ENCODE measurements at places on chromosomes 2 and 18. TPM values are rescaled to one million over a fixed set of nuclear protein-coding genes. Genes with fewer than 3 reads are reported as not detected.

The SLC1A4 gene
- total RNA-seq: 13.3 TPM

The SPDYA gene
- total RNA-seq: 1.4 TPM

The RFX8 gene
- not detected for total RNA-seq

The TLX2 gene
- not detected for total RNA-seq

The LYPD6 gene
- 1.2 TPM for total RNA-seq

The MZT2B gene
- 140 TPM for total RNA-seq

DNA sequence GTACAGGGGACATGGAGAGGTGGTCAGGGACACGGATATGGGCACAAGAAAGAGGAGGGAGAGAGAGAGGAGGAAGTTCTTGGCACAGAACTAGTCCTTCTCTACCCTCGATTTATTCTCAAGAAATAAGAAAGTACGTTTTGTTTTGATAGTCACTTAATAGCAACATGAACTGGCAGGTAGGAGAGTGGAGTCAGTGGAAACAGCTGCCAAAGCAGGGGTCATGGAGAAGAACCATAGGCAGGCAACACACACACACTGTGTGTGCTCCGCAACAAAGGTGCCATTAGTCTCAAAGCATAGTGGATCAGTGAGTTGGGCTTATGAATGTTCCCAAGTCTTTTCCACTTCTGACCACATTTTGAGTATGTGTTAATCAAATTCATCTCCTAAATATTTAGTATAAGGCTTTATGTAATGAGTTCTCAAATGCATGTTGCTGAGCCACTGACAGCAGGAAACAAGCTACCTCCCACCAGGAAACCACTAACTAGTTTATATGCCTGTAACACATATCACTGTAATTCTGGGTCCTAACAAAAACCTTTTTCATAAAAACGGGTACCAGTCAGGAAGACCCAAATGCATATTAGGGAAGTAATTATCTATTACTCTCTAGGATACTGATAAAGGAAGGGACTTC is 41.1 kb downstream of the IWS1 start:
- no peak for DNase-seq

GRCh38 chr2:45554073-45554741 is 56.9 kb downstream of the SRBD1 start:
- no peak for DNase-seq

- no peak for DNase-seq
Observed at GRCh38 chr2:67650291-67651133, 253.4 kb downstream of the ETAA1 start.

DNA sequence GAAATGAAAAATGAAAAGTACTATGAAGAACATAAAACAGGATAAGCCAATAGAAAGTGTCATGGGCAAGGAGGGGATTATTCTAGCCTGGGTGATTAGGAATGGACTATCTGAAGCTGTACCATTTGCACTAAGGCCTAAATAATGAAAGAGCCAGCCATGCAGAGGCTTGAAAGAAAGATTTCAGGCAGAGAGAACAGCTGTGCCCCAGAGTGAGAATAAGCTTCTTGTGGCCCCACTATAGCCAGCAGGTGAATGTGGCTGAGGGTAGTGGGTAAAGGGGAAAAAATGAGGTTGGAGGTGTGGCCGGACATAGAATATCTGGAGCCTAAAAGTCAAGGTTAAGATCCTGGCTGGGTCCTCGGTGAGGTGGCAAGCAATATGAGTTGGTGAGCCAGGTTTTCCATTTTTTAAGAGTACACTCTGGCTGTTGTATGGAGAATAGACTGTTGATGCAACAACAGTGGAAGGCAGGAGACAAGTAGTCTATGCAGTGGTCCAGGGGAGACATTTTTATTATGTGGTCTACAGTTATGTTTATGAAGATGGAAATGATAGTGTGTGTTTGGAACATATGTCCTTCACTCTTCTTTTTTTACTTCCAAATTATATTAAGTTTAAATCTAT is 135.2 kb upstream of the SETBP1 start:
- no peak for DNase-seq

DNA sequence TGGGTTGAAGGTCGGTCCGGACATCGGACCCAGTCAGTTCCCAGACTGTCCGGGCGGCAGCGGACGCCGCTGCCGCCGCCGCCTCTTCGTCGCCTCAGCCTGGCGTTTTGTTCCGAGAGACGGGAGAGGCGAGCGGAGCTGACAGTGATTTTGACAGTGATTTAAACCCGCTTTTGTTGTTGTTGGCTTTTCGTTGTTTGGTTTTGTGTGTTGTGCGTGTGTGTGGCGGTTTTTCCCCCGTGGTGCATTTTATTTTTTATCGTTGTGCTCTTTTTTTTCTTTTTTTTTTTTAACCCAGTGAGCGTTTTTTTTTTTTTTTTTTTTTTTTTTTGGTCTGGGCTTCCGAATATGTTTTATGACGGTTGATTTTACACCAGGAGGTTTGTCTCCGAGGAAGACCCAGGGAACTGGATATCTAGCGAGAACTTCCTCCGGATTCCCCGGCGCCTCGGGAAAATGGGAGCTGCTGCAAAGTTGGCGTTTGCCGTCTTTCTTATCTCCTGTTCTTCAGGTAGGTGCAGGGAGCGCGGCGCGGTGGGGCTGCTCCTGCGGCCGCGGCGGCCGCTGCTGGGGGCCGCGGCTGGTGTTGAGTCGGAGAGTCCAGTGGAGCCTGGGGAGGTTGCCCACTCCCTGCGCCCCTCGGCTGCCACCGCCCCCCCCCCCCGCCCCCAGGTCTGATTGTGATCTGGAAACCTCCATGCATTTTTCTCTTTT is at the start of gene ACVR2A:
Gene ACVR2A (plus strand): TSS at position 333 of the 714 bp plus-strand sequence. CDS start 124 bp downstream, at position 457.
- DNase-seq: no peak

DNA sequence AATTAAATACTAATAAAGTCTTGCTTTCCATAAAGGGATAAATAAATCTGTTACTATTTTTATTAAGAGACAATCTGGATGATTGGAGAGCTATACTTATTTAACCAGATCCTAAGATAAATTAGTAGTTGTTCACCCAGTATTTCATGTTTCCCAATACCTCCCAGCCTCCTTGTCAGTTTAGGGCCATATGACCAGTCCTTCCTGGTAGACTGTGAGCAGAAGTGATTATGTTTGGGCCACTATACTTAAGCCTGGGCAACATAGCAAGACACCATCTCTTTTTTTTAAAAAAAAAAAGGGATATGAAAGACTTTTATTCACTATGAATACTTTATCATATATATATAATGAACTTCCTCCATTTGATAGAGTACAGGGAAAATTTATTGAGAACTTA is 48.8 kb upstream of the PPM1B start:
- DNase-seq: no peak

DNA sequence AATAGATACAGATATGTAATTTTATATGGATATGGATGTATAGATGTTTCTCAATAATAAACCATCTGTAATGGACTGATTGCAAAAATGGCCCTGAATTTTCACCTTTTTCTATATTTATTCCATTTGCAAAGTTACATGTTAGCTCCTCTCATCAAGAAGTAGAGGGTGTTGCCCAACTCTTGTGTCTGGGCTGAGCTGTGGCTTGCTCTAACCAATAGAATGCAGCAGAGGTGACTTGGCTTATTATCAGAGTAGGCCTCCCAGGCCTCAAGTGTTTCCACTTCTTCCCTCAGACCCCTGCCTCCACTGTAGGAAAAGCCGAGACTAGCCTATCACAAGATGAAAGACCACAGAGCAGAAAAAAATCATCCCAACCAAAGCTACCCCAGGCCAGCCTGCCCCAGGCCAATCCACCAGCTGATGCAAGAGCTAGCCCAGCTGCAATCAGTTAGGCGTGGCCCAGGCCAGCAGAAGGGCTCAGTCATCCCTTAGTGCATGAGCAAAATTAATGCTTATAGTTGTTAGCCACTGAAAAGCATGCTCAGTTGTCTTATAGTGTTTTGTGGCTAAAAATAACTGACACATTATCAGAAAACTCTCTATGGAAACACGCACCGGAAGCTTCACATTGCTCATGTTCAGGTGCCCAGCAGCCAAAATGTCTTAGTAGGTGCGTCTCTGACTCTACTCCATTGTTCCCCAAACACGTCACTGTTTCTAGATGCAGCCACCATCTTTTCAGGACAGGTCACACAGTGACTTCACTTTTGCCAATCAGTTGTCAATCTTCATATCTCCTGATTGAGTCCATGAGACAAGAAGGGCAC is 464.0 kb downstream of the FBXO15 start:
- DNase-seq: no peak

Measured in esophagus squamous epithelium (tissue), 5 donors.